HFFc6 (cell line): ENCODE measurements at places on chromosomes 13 and 19. TPM values are rescaled to one million over a fixed set of nuclear protein-coding genes. Genes with fewer than 3 reads are reported as not detected.

GRCh38 chr19:36685835-36686234 is 1.6 kb upstream of the ZNF567 start:
- no peak for DNase-seq

- DNase-seq: peak; percentile 52
Observed at GRCh38 chr19:6811906-6812305, 39.4 kb downstream of the VAV1 start.

GRCh38 chr19:5064896-5065295 is 96.0 kb downstream of the KDM4B start:
- no peak for DNase-seq

- DNase-seq: no peak
Observed at GRCh38 chr19:16899566-16900075, 10.8 kb downstream of the F2RL3 start.

DNA sequence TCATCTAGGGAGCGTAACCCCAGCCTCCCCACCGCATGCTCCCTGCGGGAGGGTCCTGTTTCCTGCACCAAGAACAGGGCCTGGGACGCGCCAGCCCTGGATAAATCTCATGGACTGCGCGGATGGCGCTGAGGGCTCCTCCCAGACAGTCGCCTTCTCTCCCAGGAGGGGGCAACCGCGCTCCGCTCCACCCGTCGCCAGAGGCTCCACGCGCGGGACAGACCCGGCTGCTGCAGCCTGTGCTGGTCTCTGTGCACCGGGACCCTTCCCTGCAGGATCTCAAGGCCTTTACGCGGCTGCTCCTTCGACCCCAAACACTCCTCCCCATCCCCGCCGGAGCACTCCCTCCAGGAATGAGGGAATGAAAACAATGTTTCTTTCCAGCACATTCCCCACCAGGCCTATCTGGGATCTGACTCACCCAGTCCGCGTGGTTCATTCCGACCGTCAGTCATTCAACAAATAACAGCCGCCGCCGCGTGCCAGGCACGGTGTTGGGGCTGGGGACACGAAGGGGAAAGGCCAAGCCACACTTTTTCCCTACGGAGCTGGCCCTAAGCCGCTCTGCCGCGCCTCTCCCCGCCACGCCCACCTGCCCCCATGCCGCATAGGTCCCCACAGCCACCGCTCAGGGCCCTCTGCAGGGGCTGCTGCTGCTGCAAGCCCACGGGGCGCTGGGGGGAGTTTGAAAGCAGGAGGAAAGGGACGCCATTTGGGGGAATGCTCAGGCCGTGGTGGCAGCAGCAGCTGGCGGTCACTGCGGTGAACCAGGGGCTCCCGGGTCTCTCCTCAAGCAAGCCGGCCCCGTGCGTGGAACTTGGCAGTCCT is 6.0 kb downstream of the PNMA8B start:
- peak; percentile 41 for DNase-seq

GRCh38 chr13:110549795-110550160 is 11.7 kb downstream of the RAB20 start:
- no peak for DNase-seq

DNA sequence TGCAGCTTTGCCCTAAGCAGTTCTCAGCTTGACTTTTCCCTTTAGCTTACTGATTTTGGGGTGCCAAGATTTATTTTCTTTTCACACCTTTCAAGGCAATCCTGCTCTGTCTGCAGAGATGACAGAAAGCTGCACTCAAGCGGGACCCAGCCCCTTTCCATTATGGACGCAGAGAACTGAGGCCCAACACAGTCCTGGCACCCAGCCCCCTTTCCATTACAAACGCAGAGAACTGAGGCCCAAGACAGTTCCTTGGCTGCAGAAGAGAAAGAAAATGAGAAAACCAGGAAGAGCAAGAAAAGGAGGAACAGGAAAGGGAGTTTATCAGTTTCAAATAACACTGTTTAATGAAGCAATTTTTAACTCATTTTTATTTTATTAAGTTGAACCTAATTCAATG is 36.8 kb upstream of the ATP11A start:
- DNase-seq: no peak

GRCh38 chr13:51603716-51604115 is 19.5 kb downstream of the WDFY2 start:
- no peak for DNase-seq

GRCh38 chr19:947090-947706 is 21.4 kb downstream of the ARID3A start:
- no peak for DNase-seq

GRCh38 chr19:17332677-17333581 is 1.7 kb downstream of the ANO8 start:
- peak; percentile 43 for DNase-seq

- no peak for DNase-seq
Observed at GRCh38 chr13:110638814-110639806, 23.8 kb downstream of the NAXD start.

GRCh38 chr13:100388923-100389322 is 199.7 kb downstream of the GGACT start:
- DNase-seq: no peak

DNA sequence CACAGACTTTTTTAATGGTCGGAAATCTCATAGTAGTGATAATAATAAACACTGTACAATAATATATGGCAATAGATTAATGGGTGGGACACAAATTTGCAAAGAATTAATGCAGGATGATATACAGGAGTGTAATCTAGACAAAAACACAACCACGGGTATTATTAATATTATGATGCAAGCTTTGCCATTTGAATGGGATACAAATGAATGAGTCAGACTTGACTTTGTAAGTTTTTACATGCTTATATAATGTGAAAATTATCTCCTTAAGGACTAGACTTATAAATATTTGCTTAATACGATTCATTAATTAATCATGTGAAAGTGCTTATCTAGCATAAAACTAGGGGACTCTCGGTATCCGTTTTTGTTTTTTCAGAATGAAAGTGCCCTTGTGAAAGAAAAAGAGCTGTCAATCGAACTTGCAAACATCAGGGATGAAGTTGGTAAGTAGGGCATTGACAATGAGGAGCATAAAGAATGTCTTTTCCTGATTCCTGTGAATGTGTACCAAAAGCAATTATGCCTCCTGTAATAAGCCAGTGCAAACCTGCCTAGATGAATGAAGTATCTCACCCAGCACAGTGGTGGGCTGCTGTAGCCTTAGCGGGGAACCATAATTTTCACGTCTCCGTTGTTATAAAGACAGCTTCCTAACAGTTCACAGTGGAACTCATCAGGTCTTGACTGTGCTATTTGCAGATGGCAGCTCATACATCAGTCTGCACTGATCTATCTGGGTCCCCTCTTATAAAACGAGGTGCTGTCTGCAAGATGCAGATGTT is 155.7 kb downstream of the SLC7A1 start:
- DNase-seq: no peak

- DNase-seq: no peak
Observed at GRCh38 chr19:2856457-2857050, 10.6 kb upstream of the ZNF556 start.

DNA sequence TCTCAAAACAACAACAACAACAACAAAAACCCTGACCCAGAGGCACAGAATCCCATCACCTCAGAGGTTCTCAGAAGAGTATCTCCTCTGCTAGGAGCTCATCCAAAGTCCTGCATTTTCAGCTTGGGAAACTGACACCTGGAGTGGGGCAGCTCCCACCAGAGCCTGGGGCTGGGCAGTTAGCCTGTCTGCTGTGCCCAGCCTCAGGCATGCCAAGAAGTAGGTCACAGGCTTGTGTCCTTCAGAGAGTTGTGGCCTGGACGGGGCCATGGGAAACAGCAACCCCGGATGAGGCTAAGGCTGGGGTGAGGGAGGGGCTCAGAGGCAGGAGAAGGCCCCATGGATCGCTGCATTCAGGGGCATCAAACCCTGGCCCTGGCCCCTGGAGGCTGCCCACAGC is 2.1 kb downstream of the NDUFS7 start:
- DNase-seq: no peak

DNA sequence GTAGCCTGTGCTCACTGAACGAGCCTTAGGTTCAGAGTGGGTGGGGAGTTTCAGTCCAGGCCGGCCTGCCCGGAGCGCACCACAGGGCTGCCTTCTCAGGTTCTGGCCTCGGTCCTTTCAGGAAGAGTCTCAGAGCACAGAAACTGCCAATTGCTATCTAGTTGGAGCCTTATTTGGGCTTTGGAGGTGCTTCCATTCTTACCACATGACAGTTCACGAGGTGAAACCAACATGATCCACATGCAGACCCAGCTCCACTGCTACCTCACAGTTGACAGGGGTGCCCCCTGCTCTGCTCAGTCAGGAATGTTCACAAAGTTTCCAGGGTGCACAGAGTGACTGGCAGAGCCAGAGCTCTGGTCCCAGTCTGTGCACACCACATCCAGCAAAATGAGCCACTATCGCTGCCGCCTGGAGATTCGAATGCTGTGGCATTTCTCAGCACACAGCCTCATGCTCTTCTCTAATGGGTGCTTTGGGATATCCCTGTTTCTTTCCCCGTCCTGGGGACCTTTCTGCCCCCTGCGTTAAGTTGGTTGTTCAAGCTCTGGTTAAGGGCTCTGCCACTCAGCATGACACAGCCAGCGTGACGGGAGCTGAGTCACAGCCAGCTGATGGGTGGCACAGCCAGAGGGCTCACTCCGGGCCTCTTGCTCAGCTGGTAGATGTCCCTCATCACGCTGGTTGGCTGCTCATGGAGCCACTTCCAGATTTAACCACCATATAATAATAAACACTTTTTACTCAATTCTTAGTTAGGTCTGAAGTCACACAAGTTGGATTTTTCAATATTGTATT is 7.5 kb upstream of the SACS start:
- no peak for DNase-seq

GRCh38 chr19:43782311-43782660 is 1.5 kb upstream of the KCNN4 start:
- no peak for DNase-seq

GRCh38 chr19:45405435-45406225 is 761 bp upstream of the PPP1R13L start:
- DNase-seq: peak; percentile 87

DNA sequence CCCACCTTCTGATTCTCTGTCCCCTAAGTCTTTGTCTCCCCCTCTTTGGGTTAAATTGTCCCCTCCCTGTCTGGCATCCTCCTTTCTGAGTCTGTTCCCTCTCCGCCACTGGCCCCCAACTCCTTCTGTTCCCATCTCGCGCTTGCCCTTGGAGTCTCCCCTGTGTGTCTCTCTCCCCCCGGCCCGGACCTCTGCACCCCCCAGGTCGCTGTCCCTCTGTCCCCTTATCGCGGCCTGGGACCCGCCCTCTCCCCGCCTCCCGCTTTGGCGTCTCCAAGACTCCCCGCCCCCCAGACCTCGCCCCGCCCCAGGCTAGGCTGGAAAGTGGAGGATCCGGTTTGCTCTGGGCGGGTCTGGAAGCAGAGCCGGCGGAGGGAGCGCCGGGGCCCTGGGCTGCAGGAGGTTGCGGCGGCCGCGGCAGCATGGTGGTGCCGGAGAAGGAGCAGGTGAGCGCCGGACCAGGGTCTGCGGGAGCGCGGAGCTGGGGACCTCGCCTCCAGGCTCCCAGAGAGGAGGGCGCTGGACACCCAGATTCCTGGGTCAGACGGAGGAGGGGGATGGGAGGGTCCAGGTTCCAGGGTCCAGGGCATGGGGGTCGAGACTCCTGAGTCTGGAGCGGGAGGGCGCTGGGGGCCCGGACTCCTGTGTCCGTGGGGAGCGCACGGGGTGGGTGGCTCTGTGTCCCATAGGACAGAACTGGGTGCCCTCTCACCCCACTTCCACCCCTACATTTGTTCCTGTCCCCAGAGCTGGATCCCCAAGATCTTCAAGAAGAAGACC is at the start of gene TRPM4:
TSS of gene TRPM4 (plus strand) at position 348 of the 780 bp plus-strand sequence. CDS start at position 423, 75 bp downstream.
- DNase-seq: peak; percentile 64

DNA sequence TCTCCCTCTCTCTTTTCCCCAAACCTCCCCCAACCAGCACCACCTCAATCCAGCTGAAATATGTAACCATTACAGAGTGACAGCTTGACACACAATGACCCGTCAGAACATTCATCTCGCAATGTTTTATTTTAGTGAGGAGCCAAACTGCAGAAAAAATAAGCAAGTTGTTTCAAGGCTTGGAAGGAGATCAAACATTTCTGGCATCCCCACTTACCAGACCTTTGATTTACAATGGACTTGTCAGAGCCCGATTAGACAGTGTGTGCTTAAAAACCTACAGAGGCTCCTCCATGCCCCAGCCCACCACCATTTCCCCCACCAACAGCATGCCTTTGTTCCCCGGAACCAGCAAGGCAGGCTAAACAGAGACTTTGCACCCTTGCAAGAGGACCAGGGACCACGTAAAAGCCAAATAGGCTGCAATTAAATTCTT is 382.8 kb upstream of the ZNF507 start:
- DNase-seq: no peak

GRCh38 chr19:16284505-16284904 is 40.1 kb upstream of the KLF2 start:
- DNase-seq: no peak

DNA sequence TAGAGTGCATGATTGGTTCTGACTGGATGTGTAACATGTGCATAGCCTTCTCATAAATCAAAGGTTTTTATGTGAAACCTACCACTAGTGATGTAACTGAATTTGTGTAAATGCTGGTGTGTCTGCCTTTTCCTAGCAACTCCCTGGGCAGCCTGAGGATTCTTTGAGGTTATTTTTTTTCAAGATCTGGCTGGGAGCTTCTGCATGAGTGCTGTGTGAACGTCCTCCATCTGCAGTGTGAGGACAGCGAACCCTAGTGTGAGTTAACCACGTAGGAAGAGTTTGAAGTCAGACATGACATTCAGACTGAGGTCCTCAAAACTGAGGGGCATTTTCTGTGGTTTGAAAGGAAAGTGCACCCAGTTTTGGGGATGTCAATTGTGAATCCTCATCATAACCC is 39.9 kb downstream of the DPRX start:
- no peak for DNase-seq

DNA sequence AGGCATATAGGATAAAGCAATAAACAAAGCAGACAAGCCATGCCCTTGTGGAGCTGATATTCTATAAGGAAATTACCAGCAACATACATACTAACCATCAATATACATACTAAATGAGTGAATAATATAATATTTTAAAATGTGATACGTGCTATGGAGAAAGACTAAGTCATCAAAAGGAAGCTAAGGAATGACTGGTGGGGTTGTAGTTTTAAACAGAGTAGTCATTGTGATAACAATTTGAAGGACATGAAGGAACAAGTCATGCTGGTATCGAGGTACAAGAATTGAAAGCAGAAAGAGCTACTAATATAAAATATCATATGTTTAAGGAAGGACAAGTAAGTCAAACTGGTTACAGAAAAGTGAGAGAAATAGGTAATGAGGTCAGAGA is 894.9 kb upstream of the PCDH9 start:
- no peak for DNase-seq

The GPC5 gene
- not detected in 3 replicates for total RNA-seq

The FFAR3 gene
- total RNA-seq: not detected in 3 replicates

The NRTN gene
- not detected in 3 replicates for total RNA-seq

The ACER1 gene
- total RNA-seq: not detected in 3 replicates

The PROZ gene
- not detected in 3 replicates for total RNA-seq

The SMIM17 gene
- not detected in 3 replicates for total RNA-seq

The ZNF613 gene
- 3.3 to 5.4 TPM (median 4.8 TPM) in 3 replicates for total RNA-seq

The CEACAM8 gene
- not detected in 3 replicates for total RNA-seq

The CA11 gene
- total RNA-seq: 1.4 to 2.3 TPM (median 1.6 TPM) in 3 replicates

The FCER2 gene
- not detected in 3 replicates for total RNA-seq

The SYNE4 gene
- total RNA-seq: 0.20 to 0.28 TPM (median 0.21 TPM) in 3 replicates
